ENCODE measurements at places on chromosomes 2 and 18.
A peak's percentile ranks its signal among the peaks of the same experiment; 100 is the strongest.

GRCh38 chr2:236670235-236670620 is 100.6 kb downstream of the ACKR3 start:
- DNase-seq = no peak

- DNase-seq = no peak
Measured at GRCh38 chr18:41444943-41445342, 510.1 kb upstream of the PIK3C3 start.

DNA sequence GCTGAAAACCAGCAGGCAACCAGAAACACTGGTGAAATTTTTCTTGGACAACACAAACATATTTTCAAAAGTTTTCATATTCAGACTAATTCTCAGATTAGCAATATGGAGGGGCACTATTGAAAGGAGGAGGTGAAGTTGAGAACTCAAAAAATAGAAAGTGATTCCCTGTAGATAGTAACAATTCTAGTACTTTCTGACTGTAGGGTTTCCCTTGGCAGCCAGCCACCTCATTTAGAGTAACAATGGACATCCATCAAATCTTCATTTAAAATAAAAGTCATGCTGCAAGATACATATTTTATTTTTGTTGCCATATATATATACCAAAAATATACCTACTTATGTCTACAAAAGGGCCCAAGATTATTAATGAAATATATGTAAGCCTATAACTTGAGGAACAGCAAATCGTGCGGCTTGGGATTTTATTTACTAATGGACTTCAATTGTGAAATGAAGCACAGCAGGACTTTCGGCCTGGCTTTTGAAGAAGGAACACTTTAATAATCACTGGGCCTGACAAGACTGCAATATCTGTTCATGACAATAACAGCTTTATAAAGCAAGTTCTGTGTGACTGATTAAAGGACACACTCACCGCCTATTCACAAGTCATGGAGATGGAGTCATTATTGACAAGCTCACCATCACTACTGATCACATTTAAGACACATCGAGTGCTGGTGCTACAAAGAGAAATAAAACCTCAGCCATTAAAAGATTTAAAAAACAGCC is 6.8 kb upstream of the NR4A2 start:
- DNase-seq = no peak

- no peak for DNase-seq
Measured at GRCh38 chr18:59228351-59228750, 8.4 kb downstream of the GRP start.

GRCh38 chr2:106126705-106127281 is 67.3 kb downstream of the UXS1 start:
- no peak for DNase-seq

DNA sequence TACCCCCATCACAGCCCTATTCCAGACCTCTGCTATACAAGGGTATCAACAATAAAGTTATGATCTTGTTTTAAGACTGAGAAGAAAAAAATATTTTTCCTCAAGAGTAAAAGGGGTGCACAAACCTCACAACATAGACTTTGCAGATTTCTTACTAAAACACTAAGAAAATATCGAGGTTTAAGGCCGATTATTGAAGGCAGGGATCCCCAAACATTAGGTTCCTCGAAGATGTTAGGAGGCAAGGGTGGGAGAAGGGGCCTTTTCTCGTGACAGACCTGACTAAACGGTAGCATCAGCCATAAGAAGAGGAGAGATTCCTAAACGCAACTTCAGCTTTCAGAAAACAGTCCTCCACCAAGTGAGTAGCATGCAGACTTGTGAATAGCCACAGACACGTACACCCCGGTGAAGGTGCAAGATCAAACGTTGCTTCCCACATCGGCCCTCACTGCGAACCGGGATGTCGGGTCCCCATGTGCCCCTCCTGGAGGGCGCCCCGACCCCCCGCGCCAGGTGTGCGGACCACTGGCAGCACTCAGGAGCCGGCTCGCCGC is 678 bp downstream of the PIAS2 start:
- no peak for DNase-seq

DNA sequence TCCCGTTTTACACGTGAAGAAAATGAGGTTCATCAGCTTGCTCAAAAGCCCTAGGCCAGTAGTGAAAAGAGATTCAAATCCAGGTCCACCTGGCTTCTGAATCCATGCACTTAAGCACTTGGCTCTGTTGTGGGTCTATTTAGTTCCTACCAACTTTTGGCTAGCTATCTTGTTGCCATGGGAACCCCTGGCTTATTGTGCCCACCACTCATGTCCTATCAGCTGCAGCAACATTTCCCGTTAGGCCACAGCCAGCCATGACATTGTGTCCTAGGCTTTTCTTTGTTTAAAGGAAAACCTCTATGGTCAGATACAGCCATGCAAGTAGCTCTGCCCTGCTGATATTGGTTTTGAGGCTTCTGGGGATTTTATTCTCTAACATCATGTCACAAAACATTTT is 49.8 kb downstream of the PLEK start:
- peak; percentile 5 for DNase-seq

DNA sequence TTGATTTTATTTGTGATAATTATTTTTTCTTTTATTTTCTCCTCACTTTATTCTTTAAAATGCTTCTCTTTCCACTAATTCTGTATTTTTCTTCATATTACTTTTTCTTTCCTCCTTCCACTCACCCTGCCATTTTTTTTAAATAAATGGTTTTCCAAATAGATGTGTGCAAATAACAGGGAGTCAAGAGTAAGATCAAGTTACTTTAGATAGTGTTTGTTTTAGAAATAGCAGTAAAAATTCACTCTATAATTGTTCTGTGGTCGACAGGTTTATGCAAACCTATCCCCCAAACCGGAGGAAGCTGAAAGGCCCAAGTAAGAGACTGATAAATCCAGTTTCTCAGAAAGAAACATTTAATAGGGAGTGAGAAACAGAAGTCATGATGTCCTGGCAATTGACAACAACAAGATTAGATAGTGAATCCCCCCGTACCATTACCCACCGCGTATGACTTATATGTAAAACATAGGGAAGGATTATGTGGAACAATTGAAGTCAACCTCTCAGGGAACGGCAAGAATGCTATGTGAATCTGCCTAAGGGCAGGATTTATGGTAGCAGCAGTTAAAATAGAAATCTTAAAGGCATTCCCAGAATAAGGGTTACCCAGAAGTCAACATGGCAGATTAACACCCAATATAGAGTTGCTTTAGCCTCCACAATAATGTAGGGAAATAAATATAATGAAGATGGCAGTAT is 75.5 kb downstream of the KYNU start:
- DNase-seq = no peak
